OCI-M1 (cell line): ENCODE measurements at places on chromosomes 16 and 17.
A peak's percentile ranks its signal among the peaks of the same experiment; 100 is the strongest.

GRCh38 chr16:48231727-48232492, 12.2 kb upstream of the LONP2 start:
- DNase-seq = peak; percentile 35

DNA sequence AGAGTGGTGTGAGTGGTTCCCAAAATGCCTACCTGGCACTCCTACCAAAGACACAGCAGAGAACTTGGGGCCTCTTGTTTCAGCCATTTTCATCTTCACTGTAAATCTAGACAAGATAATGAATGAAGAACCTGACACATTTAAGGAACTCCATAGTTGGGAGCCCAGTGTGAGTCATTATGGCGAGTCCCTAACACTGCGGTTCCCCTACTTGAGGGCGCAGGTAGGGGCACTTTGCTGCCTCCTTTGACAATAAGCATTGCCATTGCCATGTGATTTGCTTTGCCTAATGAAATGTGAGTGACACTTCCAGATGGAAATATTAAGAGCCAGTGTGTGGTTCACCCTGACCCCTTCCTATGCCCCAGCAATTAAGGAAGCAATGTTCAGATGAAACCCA, 517.6 kb downstream of the MAF start:
- no peak for DNase-seq

GRCh38 chr17:62860962-62861873, 53.1 kb upstream of the MARCHF10 start:
- no peak for DNase-seq

DNA sequence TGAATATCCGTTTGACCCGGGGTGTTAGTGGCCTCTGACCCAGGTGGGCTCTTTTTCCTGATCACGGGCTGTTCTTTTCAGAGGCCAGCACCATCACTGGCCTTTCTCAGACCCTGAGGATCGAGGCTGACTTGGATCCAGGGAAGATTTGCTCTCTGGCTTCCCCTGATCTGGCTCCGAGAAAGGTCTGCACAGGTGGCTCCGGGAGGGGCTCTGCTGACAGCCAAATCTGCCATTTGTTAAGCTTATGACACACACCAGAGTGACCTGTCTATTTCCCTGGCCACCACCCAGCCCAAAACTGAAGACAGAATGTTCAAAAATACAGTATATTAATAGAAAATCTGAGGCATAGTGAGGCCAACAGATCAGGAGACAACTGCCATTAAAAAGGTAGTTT, 221.8 kb upstream of the TNRC6C start:
- no peak for DNase-seq

DNA sequence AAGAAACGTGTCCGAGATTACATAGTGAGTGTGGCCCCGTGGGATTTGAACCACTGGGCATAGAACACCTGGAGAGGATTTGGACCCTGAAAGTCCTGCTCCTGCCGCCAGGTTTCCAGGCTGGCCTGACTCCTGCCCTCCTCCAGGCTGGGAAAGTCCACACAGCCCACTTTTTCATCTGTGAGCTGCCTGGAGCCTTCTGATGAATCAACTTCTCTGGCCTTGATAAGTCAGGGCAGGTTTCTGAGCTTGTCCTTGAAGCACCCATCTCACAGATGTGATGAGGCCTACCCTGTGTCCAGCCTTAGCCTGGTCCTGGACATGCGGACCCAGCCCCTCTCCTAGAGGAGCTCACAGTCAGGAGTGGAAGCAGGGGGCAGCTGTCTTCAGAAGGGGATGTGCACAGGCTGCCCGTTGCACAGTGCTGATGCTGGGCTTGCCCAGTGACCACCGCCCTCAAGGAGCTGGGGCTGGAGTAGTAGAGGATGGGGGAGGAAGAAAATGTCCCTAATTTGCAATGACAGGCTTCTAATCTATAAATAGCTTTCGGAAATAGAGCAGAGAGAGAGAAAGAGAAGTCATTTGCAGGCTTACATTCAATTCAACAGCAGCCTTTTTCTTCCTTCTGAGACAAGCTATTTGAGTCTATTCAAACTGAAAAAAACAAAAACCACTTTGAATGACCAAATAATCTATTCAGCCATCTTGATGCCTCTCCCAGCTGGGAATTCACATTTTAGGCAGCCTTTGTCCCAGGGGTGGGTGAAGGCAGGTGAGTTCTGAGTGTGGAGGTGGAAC, 73.5 kb upstream of the DNAJA2 start:
- DNase-seq = no peak

GRCh38 chr16:4383591-4384444, 12.2 kb downstream of the VASN start:
- no peak for DNase-seq

- DNase-seq = no peak
These were observed 8.4 kb upstream of the PRR29 start for GRCh38 chr17:63989622-63990345.

DNA sequence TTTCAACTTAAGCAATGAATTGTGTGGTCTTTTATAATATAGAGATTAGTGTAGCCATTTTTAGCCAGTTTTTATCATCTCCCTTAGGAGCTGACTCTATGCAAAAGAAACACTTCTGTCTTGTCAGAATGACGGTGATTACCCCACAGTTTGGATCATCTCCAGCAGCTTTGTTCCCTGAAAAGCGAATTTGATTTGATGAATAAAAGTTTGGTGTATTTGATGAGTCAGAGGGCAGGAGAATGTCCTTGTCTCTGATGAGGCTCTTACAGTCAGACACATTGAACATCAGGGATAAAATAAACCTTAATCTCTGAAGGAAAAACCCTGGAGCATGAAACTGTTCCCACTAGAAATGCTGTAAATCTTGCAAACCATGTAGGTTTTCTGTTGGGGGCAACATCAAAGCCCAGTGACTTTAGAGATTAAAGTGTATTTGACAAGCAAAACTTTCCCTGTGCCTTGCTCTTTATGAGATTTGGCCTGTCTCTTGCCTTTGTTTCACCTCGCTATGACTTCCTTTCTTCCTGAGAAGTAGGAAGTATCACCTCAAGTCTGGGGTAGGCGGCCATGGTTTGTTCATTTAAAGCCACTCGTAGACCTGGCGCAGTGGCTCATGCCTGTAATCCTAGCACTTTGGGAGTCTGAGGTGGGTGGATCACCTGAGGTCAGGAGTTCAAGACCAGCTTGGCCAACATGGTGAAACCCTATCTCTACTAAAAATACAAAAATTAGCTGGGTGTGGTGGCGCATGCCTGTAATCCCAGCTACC, 209.3 kb downstream of the FTO start:
- peak; percentile 29 for DNase-seq

DNA sequence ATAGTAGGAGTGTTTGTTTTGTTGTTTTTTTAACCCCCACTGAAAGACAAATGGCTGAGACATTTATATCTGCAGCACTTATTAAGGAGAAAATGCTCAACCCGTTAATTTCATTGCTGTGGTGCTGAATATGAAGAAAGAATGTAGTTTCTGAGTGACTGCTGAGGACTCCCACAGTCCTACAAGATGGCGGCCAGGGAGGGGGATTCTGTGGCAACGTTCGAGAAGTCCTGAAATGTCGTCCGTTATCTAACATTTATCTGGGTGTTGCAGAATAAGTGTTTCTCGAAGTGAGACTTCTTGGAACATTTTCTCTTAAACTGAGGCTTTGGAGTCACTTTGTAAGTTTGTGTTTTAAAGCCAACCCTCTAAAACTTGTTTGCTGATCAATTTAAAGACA, 530.4 kb downstream of the XYLT1 start:
- DNase-seq = no peak

- DNase-seq = peak; percentile 65
These were observed 58.3 kb downstream of the SPACA3 start for GRCh38 chr17:33049781-33050414.

GRCh38 chr16:88500255-88500661, 47.2 kb downstream of the ZFPM1 start:
- DNase-seq = no peak

DNA sequence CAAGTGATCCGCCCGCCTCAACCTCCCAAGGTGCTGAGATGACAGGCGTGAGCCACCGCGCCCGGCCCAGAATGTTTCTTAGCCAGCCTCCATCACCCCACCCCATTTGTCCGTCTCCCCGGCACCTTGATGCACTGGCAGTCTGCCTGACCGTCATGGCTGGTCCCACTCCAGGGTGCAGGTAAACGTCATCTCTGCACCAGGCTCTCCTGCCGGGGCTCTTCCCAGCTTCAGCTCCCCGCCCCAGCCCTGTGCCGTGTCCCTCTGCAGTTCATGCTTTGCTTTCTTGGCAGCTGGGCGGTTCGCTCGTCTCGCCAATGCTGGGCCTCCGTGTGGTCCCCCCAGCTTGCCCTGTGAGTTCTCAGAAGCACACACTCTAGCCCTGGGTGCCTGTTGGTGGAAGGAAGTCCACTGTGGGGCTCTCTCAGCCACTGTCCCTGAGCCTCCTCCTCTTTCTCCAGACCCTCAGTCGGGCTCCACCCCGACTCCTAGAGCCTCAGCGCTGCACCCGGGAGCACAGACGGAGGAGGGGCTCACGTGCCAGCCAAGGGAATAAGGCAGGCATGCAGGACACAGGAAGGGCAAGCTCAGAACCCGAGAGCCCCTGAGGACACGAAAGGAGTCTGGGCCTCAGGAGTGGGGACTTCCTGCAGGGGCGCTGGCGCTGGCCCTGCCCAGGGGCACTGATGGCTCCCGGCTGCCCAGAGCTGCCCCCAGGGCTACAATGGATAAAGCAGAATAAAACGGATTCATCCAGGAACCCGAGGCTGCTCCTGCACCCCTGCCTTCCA, 12.0 kb downstream of the HS3ST6 start:
- DNase-seq = no peak

GRCh38 chr16:67940446-67941089, 3.4 kb downstream of the LCAT start:
- DNase-seq = peak; percentile 12

DNA sequence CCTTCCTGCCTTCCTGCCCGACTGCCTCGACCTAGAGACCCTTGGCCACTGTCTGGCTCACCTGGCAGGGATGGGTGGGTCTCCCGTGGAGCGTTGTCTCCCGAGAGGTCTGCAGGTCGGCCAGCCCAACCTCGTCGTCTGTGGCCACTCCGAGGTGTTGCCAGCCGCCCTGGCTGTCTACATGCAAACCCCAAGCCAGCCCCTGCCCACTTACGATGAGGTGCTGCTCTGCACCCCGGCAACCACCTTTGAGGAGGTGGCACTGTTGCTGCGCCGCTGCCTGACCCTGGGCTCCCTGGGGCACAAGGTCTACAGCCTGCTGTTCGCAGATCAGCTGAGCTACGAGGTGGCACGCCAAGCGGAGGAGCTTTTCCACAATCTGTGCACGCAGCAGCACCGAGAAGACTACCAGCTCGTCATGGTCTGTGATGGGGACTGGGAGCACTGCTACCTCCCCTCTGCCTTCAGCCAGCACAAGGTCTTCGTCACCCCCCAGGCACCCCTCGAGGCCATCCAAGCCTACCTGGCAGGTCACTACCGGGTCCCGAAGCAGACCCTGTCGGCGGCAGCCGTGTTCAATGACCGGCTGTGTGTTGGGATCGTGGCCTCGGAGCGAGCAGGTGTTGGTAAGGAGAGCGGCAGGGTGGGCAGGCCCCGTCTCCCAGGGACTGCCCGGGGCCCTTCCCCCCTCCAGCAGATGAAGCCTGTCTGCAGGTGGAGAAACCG, 75.1 kb upstream of the ENDOV start:
- no peak for DNase-seq

GRCh38 chr17:8838551-8839095, 28.9 kb downstream of the PIK3R6 start:
- no peak for DNase-seq

DNA sequence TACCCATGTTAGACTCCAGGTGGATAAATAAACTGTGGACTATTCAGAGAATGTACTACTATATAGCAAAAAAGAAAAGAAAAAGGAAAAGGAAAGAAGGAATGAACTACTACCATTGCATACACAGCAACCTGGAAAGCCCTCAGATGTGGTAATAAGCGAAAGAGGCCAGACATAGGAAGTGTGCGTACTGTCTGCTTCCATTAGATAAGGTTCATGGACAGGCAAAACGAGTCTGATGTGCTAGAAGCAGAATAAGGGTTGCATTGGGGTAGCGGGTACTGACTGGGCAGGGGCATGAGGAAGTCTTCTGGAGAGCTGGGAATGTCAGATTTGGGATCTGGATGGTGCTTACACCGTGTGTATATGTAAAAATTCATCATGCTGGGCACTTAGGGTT, 21.8 kb downstream of the CLEC16A start:
- DNase-seq = peak; percentile 93

GRCh38 chr17:7842380-7843256, 8.6 kb downstream of the KDM6B start:
- peak; percentile 92 for DNase-seq

DNA sequence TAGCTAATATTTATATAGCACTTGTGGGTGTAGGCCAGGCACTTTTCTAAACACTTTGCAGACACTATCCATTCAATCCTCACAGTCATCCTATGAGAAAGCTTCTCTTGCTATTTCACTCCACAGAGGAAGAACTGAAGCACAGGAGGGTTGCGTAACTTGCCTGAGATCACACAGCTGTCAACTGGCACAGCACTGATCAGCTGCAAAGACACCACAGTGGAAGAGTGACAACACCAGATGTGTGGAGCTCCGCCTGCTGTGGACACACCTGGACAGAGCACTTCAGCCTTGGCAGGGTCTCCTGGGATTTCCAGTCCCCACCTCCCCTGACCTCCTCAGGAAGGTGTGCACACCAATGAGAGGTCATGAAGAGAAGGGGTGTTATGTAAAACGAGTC, 13.3 kb upstream of the CNEP1R1 start:
- DNase-seq = no peak

- no peak for DNase-seq
These were observed 412.5 kb downstream of the CA10 start for GRCh38 chr17:51745993-51746392.

GRCh38 chr17:12242345-12242954, 221.8 kb downstream of the MAP2K4 start:
- DNase-seq = no peak

DNA sequence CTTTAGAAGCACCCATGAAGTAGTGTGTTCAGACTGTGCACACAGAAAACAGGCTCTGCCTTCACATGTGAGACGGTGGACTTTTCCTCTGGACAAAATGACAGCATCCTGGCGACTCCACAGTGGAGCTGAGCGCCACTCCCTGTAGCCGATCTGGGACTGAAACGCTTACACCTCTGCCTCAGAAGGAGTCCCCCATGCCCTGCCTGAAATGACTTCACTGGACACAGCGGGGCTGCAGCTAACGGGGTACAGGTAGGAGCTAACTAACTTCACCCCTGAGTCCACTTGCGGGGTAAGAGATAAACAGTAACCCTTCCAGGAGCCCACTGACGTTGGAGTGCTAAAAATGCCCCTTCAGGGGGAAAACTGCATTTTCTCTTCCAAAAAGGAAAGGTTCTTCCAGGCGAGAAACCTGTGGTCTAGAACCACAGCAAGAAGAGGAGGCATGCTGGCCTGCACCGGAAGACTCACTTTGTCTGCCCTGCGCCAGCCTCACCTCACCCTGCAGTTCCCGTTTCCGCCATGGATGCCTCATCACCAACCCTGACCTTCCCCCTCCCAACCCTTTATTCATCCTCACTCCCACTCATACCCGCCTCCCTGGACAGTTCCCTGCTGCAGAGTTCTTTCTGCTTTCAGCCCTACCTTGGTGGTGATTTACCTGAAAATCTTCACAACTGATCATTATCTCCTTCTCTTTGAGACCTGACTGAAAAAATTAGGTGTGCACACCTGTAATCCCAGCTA, 19.4 kb upstream of the ENDOV start:
- no peak for DNase-seq

- DNase-seq = peak; percentile 77
These were observed 18.6 kb downstream of the GRIN2C start for GRCh38 chr17:74840989-74841666.
